ENCODE measurements at places on chromosomes 16 and 17.
A peak's percentile ranks its signal among the peaks of the same experiment; 100 is the strongest.

DNA sequence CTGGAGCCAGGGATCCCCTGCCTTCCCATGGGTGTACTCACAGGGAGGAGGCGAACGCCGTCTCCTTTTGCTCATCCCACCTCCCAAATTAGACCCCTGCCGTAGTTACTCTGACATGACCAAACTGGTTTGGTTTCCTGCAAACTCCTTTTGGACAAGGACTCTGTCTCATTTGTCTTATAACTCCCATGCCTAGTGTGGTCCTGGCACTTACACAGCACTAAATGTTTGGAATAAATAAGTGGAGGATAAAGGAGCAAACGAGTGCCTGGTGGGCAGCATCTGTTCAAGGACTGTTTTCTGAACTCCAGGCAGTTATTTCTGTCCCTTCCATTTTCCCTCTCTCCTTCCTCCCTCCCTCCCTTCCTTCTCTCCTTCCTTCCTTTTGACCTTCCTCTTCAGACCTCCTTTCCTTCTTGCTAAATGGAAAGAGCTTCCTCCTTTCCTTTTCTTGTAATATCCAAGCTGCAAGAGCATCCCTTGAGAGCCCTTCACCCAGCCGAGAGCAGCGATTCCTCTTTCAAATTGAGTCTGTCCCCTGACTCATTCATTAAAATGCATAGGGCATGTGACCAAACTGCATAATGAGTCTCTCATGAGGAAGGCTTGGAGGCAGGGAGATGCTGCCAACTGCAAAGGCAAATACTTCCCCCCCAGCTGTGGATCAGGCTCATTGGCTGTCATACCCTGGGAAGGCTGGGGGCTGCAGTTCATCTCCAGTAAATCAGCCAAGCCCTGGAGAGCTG, 36.8 kb downstream of the CHD9 start:
- DNase-seq: no peak

GRCh38 chr16:51523400-51523799, 372.3 kb upstream of the SALL1 start:
- no peak for DNase-seq

- no peak for DNase-seq
Observed at GRCh38 chr16:4928227-4928626, 8.7 kb downstream of the PPL start.

DNA sequence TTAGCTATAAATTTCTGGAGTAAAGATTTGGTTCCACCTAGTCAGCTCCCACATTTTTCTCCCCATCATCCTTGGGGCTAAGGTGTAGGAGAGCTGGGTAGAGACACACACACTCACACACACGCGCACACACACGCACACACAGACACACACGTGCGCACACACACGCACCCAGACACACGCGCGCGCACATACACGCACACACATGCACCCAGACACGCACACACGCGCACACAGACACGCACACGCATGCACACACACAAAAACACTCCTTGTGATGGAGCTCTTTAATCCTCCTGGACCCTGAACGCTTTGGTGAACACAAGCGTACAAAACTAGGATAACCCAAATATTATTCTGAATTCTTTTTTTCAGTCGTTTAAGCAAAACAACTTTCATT, 253.6 kb downstream of the C16orf95 start:
- no peak for DNase-seq

GRCh38 chr17:29664743-29665480, 42.2 kb upstream of the CORO6 start:
- DNase-seq: no peak

DNA sequence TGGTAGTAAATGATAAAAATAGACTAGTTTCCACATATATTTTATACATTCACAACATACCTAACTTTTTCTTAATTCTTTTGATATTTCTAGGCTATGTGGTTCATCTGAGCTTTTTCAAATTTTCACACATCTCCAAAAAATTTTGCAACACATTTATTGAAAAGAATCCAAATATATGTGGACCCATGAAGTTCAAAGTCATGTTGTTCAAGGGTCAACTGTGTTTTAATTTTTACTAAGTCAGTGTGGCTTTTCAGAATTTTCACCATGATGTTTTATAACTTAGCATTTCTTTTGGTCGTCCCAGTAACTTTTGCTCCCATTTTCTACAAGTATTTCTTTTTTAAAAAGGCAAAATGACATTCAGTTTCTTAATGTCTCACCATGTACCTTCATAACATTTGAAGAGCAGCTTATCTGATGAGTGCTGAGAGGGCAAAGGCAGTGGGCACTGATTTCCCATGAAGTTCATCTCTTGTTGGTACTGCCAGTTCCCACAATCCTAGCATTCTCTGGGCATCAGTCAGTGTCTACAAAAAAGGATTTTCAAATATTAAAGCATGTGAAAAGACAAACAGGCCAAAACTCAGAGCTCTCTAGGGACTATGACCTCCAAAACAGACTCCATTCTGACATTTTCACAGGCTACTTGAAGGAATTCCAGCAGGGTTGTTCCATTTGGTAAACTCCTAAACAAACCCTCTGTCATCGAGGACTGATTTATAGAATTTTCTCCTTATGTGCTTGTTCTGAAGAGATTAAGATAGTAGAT, 80.3 kb downstream of the MRTFB start:
- no peak for DNase-seq

- DNase-seq: no peak
Observed at GRCh38 chr17:488993-489757, 136.6 kb upstream of the RPH3AL start.

DNA sequence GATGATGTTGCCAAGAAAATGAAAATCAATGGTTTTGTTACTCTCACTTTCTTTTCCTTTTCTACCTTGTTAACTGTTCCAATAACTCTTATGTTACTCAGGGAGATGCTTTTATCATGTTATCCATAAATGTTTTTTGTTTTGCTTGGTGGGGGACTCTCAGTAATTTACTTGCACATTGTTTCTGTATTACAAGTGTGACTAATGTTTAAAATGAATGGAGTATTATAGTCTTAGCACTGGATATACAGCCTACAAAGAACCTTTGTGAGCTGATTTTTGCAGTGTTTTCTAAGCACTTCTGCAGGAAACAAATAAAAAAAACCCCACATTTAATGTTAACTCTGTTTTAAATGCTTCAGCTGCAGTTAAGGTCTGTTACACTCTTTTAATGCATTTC, 12.1 kb downstream of the VMP1 start:
- DNase-seq: no peak

GRCh38 chr16:55912022-55912421, 36.8 kb upstream of the CES5A start:
- DNase-seq: no peak

- DNase-seq: no peak
Observed at GRCh38 chr17:78023042-78023441, 64.5 kb downstream of the TNRC6C start.

DNA sequence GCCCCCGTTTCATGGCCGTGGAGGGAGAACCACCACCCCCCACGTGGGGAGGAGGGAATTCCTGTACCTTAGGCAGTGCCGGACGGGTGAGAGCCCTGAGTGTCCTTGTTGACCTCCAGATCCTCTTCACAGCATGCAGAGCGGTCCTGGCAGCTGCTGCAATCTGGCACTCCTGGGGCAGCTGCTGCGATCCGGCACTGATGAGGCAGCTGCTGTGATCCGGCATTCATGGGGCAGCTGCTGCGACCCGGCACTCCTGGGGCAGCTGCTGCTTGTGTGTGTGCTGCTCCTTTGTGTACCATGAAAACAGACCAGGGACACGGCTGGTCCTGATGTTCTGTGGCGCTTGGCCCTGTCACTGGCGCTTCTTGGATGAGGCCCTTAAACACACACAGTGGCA, 12.8 kb downstream of the ZNF778 start:
- DNase-seq: no peak

DNA sequence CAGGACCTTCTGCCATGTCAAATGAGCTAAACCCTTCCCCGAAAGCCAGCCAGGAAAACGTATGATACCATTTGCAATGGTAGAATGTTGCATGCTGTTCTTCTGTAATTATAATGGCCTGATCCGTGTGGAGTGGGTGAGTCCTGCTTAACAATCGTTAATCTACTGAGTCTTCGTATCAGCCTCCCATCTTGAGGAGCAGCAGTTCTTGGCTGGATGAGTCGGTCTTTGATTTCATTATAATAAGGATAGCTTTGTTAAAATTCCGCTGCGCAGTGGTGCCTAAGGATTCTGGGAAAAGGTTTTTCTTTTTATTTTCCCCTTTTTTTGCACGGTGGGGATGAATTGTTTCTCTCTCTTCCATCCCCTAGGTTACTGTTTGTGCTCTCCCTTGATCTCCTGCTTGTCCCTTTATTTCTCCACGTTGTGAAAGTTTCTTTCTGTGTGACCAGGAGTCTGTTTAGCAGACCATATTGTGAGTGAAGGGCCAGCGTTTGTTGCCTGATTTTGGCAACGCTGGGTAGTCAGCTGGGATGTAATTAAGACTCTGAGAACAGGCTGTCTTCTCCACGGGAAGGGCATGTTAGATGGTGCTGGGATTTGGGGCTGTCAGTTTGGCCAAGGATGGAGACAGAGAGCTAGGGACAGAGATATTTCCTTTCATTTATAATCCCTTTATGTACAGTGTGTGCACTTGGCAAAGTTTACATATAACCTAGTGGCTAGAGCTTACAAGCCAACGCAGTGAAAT, 263.0 kb downstream of the FTO start:
- DNase-seq: no peak

GRCh38 chr17:49338883-49339282, 23.2 kb downstream of the ZNF652 start:
- DNase-seq: no peak

GRCh38 chr16:17070882-17071592, 399.7 kb downstream of the XYLT1 start:
- no peak for DNase-seq

- peak; percentile 61 for DNase-seq
Observed at GRCh38 chr16:48607056-48607825, 2.7 kb downstream of the N4BP1 start.

- DNase-seq: peak; percentile 17
Observed at GRCh38 chr17:67689534-67690177, 28.1 kb upstream of the NOL11 start.

- DNase-seq: no peak
Observed at GRCh38 chr16:17232487-17232886, 238.3 kb downstream of the XYLT1 start.

GRCh38 chr17:32222621-32223020, 43.0 kb upstream of the RHBDL3 start:
- no peak for DNase-seq

DNA sequence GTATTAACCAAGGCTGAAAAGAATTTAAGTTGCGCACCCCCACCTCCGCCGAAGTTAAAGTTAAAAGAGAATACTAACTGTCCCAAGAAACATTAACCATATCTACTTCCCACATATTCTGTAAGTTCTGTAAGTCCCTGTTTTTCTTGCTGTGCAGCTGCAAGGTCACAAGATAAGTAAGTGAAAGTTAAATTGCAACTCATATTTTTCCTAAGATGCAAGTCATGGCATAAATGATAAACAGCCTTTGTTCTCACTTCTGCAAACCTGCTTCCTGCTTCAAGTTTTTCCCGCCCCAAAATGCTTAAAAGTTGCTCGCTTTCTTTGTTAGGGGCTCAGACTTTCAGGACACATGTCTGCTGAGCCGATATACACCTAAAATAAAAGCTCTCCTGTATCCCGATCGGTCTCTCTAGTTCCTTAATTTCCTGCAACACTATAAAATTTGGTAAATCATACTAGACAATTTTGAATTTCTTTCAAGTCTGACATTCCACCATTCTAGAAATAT, 32.6 kb upstream of the ABCA9 start:
- DNase-seq: no peak

DNA sequence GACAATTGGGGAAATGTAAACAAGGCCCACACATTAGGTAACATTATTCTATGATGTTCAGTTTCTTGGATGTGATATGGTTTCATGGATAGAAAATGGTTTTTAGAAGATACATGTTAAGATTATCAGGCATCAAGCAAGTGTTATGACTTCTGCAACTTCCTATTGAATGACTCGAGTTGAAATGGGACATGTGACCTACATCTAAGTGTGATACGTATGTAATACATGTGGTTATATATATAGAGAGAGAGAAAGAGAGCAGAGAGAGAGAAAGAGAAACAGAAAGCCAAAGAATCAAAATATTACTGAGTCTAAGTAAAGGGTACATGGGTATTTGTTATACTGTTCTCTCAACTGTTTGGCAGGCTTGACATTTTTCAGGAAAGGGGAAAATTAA, 1.7 kb downstream of the TMEM170A start:
- DNase-seq: no peak

GRCh38 chr17:2685696-2686095, 25.9 kb downstream of the CLUH start:
- no peak for DNase-seq

DNA sequence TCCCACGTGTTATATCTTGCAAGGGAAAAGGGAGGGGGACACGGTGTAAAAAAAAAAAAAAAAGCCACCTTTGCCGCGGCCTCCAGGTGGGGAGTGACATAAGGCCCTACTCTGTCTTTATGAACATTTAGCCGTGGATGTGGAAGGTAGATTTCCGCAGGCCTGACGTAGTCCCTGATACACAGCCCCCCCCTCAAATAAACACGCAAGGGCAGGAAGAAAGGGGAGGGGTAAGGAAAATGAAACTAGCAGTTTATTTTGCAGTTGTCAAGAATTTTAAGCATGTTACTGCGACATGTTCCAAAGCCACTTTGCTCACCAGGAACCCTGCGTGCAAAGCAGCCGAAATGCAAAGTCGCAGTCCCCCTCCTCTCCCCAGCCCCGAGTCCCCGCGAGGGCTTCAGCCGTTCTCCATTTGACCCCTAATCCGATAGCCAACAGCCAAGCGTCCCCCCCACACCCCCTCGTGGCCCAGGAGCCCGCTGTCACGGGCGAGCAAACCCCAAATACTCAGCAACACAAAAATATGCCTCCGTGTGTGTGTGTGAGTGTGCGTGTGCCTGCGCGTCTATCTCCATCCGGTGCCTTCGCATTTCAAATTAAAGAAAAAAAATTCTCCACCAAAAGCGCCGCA, 1.2 kb downstream of the CBX4 start:
- DNase-seq: no peak

- no peak for DNase-seq
Observed at GRCh38 chr17:36859706-36860105, 77.6 kb upstream of the LHX1 start.

- no peak for DNase-seq
Observed at GRCh38 chr16:89131783-89132182, 38.1 kb downstream of the ACSF3 start.

DNA sequence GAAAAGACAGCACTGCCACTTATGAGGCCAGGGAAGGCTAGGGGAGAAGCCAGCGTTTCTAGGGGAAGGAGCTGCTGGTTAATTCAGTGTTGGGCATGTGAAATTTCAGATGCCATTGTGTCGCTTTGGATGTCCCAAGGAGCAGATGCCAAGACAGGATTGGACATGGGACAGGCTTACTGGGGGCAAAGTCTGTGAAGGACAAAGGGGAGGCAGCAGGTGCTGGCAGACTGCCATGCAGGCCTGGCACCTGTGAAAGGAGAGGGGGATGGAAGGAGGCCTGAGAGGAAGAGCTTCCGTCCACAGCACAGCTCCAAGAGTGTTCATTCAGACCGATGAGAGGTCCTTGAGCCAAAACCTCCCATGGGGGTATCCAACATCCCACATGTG, 255.5 kb upstream of the RPL38 start:
- DNase-seq: no peak
